ENCODE measurements at places on chromosomes 2 and 18.

DNA sequence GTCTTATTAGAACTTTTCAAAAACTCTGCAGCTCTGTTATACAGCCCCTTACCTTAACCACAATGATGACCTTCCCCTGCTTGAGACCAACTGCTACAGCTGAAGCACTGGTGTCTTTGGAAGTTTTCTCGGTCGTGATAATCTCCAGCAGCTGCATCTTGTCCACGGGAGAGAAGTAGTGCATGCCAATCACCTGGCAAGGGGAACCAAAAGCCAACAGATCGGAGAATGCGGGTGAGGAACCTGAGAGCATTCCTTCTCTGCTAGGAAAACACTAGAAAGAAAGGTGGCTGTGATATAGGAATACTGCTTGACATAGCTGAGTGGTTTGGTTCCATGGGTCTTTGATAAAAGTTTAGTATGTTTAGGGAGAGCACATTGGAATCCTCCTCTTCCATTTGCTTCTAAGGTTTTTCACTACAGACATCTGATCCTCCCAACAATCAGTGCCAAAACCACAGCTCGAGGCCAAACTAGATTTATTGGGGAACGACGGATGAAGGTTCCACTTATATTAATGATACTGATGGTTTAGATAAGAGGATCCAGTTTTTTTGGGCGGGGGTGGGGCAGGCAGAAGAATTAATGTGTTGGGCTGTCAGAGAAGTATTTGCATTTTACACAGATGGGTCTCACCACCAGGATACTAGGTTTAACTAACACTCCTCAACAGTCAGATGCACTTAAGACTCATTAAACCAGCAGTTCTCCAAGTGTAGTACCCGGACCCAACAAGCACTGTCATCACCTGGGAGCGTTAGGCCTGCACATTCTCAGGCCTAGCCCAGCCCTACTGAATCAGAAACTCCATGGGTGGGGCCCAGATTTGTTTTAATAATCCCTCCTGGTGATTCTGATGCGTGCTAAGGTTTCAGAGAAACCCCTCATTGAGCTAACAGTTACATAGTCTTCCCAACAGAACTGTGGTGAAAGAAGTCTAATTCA, 22.4 kb downstream of the GAREM2 start:
- peak; percentile 62 for DNase-seq

DNA sequence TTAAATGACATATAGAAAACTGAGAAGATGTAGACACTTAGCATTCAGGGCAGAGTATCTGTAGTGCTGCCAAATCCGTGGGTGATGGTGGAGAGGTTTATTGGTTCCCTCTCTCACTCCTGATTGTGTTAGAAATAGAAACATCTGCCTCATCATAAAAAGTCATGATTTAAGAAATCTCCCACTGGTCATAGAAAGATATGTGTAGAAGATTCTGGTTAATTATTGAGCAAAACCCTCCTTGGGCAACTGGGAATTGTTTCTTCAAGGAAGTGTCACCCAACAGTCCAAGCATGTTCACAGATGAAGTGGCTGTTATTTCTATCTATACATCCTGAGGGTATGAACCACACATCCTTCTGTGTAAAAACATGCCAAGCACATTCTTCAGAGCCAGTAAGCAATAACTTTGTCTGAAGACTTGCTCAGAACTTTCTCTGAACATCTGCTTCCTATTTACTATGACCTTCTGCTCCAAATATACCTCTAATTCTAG, 33.6 kb upstream of the CHRNA1 start:
- peak; percentile 93 for DNase-seq

DNA sequence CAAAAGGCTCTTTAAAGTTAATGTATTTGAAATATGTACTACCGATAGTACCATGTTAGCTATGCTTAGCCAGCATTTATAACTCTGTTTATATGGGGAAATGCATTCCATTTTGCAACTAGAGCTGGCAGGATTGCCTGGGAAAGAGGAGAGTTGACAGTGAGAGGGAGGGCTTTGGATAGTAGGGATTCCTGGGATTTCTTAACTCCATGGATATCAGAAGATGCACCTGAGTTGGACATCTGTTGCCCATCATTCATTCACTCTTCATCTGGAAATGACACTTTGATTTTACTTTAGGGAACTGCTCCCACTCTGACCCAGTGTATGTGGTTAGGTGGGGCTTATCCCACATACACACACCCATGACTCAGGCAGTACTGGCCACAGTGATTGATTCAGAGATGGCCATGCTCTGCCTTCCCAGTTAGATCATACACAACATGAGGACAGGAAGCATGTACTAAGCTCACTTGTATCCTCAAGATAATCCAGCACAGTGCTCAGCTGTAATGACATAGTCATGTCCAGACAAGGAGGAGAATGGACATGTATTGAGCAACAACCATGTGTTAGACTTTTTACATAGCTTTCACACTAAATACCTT, 248.8 kb downstream of the MREG start:
- DNase-seq, result peak; percentile 93

- no peak for DNase-seq
Measured at GRCh38 chr2:23904692-23905091, 22.2 kb downstream of the ATAD2B start.

- DNase-seq, result peak; percentile 42
Measured at GRCh38 chr18:56563568-56563967, 74.8 kb downstream of the TXNL1 start.

DNA sequence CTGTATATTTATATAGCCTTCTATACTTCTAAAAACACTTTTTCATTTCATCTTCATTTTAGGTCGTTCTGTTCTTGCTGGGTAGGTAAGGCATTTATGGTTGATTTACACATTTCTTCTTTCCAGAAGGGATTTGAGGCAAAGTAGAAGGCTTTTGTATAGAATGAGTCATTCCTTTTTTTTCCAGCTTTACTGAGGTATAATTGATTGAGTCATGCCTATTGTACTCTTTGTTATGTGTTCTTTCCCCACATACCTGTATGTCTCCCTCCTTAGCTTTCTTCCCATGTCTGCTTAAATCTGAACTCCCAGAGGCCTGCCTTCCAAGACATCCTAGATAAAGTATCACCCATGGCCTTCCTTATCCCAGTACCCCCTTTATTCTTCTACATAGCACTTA, 4.8 kb upstream of the CDC42EP3 start:
- peak; percentile 67 for DNase-seq

- DNase-seq, result no peak
Measured at GRCh38 chr2:29220506-29221270, 105.5 kb downstream of the CLIP4 start.

- no peak for DNase-seq
Measured at GRCh38 chr18:24426073-24426397, 435 bp upstream of the IMPACT start.

DNA sequence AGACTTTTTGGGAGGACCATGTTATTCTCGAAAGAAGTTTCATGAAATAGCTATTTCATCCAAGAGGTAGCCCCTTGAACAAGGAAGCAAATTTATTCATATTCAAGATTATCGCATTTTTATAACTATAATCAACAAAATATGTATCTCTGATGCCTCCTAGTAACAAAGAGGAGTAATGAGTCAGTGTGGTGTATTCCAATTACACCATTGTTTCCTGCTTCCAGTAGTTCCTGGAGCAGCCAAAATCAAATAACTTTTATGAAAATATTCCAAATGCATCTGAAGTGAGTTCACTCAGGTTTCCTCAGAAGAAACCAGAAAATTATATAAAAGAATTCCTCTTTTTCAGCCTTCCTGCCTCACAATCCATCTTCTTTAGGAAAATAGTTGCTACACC, 43.0 kb downstream of the ANKRD36B start:
- DNase-seq, result no peak

- DNase-seq, result no peak
Measured at GRCh38 chr2:161332371-161332967, 24.2 kb downstream of the PSMD14 start.

- no peak for DNase-seq
Measured at GRCh38 chr2:207873794-207874193, 104.1 kb upstream of the FZD5 start.

GRCh38 chr2:14626873-14627272, 5.6 kb upstream of the LRATD1 start:
- no peak for DNase-seq

- DNase-seq, result no peak
Measured at GRCh38 chr18:35658112-35658511, 76.6 kb downstream of the GALNT1 start.

GRCh38 chr2:69251943-69252342, 135.1 kb downstream of the GFPT1 start:
- DNase-seq, result no peak

GRCh38 chr2:147851244-147851930, 6.6 kb downstream of the ACVR2A start:
- no peak for DNase-seq

DNA sequence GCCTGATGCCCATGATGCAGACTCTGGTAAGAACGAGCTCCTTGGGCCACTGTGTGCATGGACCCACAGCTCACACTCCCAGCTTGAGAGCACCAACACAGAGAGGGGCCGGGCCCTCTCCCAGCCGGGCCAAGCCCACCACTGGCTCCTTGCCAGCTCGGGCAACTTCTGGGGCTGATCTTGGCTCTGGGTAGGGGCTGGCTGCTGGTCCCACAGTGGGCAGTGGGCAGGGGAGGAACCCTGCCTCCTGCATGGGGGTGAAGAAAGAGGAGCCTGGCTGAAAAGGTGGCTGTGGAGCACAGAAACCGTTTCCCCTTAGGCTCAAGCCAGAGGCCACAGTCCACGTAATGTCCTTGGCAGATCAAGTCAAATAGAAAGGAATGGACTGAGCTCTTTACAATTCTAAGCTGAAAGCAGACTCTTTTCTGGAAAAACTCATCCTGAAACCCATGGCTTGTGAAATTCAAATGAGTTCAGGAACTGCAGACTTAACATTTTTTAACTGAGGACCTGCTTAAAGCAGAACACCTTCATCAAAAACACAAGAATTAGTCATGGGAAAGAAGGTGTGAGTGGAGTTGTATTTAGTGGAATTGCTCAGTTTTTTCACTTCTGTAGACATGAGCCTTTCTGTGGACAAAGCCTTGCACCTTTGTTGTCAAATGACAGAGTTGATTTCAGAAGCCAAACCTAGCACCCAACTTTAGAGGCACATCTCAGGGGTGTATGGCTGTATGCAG, 104.9 kb downstream of the STPG4 start:
- no peak for DNase-seq

- DNase-seq, result no peak
Measured at GRCh38 chr2:29001806-29002205, 20.7 kb downstream of the TOGARAM2 start.

- DNase-seq, result peak; percentile 63
Measured at GRCh38 chr18:22230471-22230945, 61.1 kb downstream of the GATA6 start.

- DNase-seq, result no peak
Measured at GRCh38 chr2:11719230-11719977, 27.0 kb upstream of the LPIN1 start.

DNA sequence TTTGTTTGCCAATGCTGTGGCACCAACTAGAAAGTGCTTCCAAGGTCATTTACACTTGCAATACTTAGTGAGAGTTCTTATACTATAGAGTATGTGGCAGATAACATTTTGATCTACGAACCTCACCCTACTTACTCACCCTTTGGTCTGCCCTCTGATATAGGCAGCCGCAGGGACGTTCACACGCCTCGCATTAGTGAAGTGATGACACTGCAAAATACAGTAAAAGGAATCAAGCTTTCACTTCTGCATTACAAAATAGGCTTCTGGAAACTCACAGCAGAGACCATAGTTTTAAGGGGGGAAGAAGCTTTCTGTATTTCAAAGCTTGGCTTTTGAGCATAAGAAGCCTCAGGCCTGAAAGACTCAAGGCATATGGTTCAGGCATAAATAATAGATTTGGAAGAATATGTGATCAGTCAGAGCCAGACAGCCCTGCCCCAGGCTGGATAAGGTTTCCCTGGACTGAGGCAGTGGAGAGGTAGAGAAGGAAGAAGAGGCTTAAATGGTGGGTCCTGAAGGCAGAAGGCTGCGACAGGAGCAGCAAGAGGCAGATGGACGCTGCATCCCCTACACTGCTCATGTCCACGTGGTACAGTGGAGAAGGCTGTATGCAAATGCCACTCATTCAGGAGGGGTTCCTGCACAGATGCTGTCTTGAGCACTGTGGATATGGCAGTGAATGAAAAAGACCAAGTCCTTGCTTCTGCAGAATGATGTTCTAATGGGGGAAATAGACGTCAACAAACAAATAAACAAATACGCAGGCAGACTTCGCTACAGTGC, 63.1 kb downstream of the FECH start:
- DNase-seq, result no peak

DNA sequence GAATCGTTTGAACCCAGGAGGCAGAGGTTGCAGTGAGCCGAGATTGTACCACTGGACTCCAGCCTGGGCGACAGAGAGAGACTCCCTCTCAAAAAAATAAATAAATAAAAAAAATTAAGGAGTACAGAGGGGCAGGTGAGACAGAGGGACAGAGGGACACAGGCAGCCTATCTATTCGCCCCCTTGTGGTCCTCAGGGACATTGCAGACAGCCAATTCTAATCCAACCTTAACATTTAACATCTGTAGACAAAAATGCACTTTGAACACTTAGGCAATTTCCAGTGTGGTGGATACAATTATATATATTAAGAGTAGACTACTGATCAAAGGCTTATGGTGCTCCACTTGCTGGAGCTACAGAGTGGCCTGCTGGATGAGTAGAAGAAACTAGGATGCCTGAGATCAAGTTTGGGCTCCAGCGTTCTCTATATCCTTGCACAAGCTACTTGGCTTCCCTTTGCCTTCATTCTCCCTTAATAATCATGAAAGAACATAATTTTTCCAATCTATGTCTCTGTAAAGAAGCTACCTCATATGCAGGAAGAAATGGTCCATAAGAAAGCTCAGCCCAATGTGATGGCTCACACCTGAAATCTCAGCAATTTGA, 8.2 kb upstream of the SMARCAL1 start:
- peak; percentile 26 for DNase-seq

DNA sequence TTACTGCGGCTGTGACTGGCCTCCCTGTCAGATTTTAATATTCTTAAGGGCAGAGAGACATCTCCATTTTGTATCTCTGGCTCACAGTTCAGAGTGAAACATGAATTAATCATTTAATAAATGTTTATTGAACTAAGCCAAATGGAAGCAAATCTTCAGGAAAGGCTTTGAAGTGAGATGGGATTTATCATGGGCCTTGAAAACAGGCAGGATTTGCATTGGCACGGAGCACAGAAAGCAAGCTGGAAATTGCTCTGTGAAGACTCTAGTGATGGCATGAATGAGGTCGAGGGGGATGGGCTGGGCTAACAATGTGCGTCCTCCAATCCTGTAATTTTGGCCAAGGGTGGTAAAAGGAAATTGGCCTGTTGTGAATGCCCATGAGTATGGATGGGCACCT, 369.8 kb upstream of the SOX11 start:
- no peak for DNase-seq

DNA sequence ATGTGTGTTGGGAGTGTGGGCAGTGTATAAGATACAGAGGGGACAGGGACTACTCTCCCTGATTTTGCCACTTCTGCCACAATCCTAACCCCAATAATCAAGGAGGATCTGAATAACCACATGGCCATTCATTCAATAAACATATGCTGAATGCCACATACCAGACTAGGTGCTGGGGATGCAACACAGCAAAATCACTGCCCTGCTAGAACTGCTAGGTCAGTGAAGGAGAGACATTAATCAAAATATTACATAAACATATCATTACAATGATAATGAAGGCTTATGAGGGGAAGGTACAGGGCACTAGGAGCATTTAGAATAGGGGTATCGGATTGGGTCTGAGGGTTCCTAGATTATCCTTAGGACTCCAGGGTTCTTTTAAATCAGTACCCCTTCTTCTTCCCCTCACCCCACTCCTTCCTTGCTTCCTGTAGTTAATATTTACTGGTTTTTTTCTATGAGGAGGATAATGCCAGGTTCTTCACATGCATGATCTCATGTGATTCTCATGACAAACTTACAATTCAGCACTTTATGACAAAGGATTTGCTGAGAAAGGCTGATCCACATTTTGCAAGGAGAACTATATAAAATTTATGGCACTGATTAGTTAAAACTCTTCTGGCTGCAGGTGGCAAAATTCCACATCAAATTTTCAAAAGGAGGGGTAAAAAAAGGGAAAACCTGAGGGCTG, 56.4 kb upstream of the PCBP1 start:
- DNase-seq, result no peak
